ENCODE measurements at places on chromosomes 1 and 21.

GRCh38 chr1:45326627-45327623 lies at the start of gene HPDL:
TSS of gene HPDL (plus strand) at chr1:45326895. CDS start at chr1:45327149, 254 bp downstream.
- peak; percentile 36 for DNase-seq

DNA sequence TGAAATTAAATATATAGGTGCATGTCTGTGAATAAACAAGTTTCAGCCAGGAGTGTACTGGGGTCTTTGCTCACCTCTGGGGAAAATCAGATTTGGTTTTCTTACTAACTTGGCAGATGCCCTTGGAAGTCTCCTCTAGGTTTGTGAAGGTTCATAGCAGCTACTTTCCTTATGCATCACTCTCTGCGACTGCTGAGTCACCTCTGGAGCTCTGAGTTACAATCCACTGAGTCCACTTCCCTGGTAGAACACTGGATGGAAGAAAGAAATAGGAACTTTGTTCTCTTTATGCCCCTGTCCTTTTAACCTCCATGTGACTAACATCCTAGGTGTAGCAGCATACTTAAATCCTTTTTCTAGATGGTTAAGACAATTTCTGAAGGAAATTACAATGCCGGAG lies 4.4 kb upstream of the FASLG start:
- no peak for DNase-seq

- DNase-seq = no peak
These were observed 987.9 kb downstream of the ADGRL2 start for GRCh38 chr1:82788660-82789059.

GRCh38 chr1:175808573-175808972 lies 65.2 kb upstream of the TNR start:
- no peak for DNase-seq

DNA sequence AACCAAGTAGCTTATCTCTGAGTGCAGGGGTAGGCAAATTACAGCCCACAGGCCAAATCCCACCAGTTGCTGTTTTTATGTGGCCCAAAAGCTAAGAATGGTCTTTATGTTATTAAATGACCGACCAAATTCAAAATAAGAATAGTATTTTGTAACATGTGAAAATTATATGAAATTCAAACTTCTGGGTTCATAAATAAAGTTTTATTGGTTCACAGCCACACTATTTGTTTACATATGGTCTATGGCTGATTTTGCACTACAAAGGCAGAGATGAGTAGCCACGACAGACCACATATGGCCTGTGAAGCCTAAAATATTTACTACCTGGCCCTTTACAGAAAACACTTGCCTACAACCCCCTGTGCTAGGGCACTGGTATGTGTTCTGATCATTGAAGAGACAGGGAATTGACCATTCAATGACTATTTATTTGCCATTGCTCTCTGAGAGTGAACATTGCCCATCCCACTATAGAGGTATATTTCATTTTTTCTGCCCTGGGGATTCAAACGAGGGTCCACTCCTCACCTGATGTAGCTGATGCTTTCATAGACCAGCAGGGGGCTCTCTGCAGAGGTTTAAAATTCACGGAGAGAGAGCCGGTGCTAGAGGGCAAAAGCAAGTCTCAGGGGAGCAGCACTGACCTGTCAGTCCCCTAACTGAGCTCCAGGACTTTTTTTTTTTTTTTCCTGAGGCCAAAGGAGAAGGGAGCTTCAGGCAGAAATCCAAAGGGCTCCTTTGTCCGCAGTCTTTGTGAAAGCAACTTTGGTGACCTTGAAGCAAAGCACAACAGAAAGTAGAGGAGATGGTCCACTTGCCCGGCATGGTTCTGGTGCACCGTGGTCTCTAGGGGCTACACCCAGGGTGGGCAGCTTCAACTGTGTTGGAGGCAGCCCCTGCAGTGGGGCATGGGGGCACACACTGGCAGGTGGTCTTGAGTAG lies 7.3 kb upstream of the GNL2 start:
- DNase-seq = peak; percentile 15

GRCh38 chr1:7171574-7171973 lies 386.3 kb downstream of the CAMTA1 start:
- no peak for DNase-seq

DNA sequence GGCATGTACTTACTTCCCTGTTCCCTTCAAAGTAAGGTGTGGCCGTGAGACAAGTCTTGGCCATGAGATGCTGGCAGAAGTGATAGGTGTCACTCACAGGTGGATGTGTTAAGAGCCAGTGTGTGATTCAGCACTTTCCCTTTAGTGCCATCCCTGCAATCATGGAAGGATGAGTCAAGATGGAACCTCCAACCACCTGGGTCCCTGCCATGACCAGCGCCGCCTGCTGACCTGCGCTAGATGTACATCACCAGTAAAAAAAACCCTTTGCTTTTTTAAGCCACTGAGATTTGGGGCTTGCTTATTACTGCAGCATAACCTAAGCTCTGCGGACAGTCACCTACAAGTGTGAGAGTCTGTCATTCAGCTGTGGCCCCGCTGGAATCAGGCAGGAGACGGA lies 71.7 kb downstream of the TOMM20 start:
- no peak for DNase-seq

DNA sequence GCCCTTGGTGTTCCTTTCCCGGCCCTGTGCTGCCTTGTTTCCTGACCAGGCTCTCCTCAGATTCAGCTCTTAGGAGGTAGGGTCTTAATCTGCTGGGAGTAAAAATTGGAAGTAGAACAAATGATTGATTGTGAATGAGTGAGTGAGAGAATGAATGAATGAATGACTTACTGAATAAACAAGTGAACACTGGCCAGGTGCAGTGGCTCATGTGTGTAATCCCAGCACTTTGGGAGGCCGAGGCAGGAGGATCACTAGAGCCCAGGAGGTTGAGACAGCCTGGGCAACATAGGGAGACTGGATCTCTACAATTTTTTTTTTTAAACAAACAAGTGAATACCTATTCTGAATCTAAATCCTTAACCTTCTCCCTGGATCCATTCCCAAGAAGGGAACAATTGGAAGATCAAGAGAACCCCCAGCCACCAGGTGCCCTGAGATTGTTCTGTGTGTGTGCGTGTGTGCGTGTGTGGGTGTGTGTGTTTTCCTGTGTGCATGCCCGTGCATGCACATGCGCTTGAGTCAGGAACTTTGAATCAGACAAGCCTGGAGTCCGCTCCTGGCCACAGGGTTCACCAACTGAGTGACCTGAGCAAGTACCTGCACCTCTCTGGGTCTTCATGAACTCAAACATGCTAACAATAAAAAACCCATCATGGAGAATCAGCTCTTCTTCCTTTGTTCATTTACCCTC lies 24.3 kb upstream of the CITED4 start:
- DNase-seq = no peak

DNA sequence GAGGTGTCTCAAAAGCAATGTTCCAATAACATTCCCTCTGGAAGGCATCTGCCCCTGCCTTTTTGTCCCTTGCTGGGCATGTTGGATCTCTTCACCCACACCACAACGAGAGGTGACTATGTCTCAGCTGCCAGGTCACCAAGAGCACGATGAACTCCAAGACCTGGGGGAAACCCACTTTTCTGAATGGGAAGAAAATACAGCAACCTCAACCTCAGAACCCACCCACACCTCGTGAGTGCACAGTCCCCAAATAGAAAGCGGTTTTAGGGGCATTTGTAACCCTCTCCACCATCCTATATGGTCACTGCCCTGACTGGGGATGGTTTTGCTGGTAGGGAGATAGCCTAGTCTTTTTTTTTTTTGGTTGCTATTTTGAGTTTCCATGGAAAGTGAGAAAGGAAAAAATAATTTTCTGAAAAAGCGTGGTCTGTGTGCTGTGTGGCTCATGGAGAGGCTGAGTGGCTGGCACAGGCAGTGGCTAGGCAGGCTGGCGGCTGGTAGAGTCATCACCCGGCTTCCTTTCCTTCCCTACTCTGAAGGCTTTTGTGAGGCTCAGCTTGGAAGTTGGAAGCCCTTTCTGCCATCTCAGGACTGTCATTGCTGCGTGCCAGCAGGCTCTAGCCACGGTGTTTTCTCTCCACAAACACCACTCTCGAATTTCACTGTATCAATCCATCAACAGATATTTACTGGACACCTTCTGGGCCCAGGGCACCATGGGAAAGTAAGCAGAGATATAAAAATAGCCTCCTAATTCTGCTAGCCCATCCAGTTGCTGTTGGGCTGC lies 15.8 kb downstream of the TSPAN2 start:
- no peak for DNase-seq

DNA sequence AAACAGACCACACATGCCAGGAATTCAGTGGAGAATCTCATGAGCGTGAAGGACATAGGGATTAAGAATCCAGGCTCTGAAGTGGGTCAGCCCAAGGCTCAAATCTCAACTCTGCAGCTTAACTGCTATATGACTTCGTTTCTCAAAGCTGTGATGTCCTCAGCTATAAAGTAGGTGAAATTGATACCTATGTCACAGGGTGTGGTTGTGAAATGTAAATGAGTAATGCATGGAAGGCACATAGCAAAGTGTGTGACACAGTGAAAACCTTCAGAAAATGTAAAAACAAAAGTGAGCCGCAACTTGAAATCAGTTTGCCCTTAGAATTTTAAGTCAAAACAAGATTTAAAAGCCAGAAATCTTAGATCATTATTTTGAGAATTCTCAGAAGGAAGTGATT lies 145.7 kb upstream of the PRMT6 start:
- DNase-seq = no peak

- peak; percentile 78 for DNase-seq
These were observed 9.8 kb upstream of the TSPAN2 start for GRCh38 chr1:115098979-115099692.

- DNase-seq = no peak
These were observed 8.2 kb upstream of the PIGK start for GRCh38 chr1:77227381-77227780.

DNA sequence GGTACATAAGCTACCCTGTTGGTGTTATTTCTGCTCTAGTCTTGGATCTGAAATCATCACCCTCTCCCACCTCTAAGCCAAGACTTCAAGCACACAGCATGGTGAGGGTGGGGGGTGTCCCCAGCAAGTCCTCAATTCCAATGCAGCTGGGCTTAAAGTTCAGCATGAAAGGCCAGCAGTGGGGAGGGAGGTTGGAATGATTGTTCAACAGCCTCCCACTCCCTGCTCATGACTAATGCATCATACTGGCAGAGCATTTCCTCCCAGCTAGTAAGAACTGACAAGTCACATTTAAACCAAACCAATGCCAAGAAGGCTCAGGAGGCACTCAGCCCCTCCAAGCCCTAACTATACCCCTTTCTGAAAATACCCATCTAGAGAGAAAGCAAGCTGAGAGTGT lies 50.1 kb downstream of the TIAM1 start:
- DNase-seq = no peak

DNA sequence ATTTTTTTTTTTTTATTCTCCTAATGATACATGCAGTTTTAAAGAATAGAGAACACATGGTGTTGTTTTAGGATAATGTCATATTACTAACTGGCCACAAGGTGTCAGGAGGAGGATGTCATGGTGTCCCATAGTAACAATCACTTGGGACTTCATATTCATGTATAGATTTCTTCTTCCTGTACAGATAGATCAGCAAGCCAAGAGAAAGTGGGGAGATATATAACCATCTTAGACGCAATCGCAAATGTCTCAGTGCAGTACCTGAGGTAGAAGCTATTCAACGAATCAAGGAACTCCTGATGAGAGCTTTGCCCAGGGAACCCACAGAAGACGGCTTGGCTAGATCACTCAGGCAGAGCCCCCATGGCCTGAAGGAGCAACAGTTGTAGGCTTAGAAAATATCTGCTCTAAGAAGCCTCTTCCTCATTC lies 12.3 kb downstream of the OR2T11 start:
- DNase-seq = no peak

- DNase-seq = peak; percentile 61
These were observed 440 bp downstream of the PIGP start for GRCh38 chr21:37072274-37072987.

- DNase-seq = no peak
These were observed 77.8 kb downstream of the KCNK2 start for GRCh38 chr1:215160351-215160750.

DNA sequence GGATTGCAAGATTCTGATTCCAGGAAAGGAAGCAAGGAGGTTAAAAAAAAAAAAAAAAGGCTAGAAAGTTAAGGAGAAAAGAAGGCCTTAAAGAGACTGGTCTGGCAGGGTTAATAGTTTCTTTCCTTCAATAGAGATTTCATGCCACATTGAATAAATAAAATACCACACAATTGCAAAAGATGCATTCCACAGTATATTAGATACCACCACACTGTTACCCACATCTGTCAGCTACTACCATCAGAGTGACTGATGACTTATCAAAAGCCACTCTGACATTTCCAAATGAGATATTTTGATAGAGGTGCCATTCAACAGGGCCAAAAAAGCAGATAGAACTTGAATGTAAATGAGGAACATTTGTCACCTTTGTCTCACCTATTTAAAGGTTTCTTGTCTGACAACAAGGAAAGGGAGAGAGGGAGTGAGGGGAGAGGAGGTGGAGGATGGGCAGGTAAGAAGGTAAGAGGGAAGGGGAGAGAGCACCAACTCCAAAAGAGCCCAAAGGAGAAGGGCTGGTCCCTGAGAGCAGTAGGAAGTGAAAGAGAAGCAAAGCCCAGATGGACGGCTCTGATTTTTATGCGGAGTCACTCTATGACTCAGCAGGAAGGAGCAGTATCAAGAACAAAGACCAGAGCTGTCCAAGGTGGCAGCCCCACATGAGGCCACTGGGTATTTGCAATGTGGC lies 38.3 kb downstream of the LRRN2 start:
- DNase-seq = no peak

GRCh38 chr1:23772049-23772853 lies 6.0 kb upstream of the PITHD1 start:
- peak; percentile 77 for DNase-seq

DNA sequence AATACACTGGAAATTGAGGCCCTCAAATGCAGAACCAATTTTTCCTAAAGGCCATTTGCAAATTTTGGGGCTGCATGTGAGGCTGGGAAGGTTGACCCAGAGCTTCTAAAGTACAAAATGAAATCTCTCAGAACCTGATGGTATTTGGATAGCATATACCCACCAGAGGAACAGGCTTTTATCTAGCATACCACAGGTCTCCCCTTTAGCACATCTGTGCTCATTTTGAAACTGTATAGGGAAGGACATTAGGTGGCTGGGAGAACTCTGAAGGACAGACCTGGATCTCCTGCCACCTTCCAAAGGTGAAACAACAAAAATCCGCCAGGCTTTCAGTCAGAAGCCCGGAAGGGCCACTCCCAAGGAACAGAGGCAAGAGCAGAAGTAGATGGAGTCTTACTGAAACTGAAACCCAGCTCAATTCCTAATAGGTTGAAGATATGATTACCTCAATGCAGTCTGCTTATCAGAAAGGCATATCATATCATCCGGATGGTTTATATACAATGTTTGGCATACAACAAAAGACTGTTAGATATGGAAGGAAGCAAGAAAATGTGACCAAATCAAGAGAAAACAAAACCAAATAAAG lies 11.6 kb downstream of the CD55 start:
- no peak for DNase-seq

DNA sequence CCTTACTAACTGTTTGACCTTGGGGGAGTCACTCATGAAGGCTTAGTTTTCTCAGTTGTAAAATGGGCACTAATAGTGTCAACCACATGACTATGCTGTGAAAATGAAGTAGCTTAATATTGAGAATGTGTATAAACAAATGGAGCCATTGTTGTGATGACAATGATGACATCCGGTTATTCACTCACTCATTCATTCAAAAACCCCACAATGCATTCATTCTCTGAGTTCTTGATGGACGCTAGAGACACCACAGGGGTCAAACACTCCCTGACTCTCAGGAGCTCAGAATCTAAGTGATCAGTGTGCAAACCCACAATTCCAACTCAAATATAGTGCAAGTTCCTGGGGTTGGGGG lies 138.9 kb downstream of the FOXD2 start:
- DNase-seq = no peak

GRCh38 chr1:40535732-40536131 lies 4.3 kb downstream of the ZNF684 start:
- DNase-seq = no peak

Data from T follicular helper cell (primary cell).